SK-N-MC (cell line): ENCODE measurements at places on chromosomes 7 and 10.

GRCh38 chr10:107390563-107390962 lies 226.1 kb upstream of the SORCS1 start:
- DNase-seq = no peak

- no peak for DNase-seq
Observed at GRCh38 chr7:2040201-2040892, 192.4 kb downstream of the MAD1L1 start.

DNA sequence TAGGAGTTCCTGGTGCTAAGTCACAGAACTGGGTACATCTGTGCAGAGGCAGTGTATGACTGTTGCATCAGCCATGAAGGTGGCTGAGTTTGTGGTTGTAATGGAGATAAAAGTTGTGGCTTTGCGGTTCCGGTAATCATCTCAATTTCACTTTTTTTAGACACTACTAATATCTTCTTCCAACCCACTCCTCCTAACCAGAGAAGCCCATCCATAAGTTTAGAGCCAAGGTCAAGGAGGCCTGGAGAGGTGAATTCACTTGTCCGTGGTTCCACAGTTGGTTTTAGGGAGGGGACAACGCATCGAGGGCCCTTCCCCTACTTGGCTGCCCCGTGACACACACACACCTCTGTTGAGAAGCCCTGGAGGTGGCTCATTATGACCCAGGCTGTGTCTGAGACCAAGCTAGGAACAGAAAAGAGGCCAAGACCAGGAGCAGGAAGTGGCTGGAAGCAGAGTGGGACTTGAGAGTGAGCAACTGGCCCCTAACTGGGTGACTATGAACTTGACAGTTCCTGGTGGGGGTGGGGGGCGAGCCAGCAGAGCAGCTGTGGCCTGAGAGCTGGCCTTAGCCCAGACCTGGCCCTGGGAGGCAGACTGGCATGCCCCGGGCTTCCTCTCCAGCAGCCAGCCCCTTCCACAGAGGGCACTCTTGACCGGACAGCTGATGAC lies 66.8 kb upstream of the COL13A1 start:
- DNase-seq = no peak

DNA sequence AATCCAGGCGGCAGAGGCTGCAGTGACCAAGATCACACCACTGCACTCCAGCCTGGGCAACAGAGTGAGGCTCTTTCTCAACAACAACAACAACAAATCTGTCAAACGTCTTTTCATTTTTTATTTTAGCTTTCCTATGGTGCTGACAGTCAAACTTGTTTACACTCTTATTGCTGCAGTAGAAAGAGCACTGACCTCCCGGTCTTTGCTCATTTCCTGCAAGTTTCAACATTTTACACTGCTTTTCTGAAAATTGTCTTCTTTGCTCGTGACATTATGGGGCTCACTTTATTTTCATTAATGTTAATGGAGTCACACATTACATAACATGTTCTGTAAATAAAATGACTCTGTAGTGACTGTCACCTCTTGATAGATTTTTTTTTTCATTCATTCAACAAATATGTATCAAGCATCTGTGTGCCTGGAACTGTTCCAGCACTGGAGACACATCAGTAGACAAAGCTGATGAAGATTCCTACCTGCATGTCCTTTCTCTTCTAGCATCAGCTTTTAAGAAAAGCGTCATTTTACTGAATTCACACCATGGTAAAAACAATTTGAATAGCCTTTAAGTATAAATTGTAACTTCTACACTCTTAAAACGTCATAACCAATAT lies 277.3 kb downstream of the CELF2 start:
- no peak for DNase-seq

GRCh38 chr10:1416456-1417037 lies 320.8 kb downstream of the ADARB2 start:
- no peak for DNase-seq

DNA sequence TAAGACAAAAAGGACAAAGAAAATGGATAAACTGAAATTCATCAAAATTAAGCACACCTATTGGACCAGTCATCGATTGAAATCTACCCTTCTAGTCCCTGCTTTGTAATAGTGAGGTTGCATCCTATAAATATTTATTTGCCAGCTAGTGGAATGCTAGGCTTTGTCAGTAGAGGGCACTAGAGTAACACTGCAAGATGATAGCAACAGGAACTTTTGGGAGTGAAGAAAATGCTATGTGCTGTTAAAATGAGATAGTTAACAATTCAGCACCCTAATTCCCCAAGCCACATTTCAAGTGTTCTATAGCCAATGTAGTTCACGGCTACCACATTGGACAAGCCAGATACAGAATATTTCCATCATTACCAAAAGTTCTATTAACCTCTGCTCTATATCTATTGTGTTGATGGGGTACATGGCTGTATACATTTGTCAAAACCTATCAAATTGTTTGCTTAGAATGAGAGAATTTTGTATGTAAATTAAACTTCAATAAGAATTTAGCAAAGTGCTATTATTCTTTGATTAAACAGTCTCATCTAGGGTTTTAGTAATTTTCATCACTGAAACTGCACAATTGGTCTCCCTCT lies 69.8 kb downstream of the LSMEM1 start:
- peak; percentile 59 for DNase-seq

DNA sequence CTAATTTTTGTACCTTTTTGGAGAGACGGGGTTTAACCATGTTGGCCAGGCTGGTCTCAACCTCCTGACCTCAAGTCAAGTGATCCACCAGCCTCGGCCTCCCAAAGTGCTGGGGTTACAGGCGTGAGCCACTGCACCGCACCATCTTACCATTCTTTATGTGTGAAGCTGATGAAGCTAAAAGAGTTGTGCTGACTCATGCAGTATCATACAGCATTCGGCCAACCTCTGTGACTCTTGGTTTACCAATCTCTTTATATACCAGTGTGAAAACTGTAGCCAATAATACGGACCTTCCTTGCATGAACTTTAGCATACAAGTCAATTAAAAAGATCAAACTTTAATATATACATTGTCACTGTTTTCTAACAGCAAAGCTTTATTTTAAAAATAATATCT lies 878.2 kb upstream of the MBL2 start:
- no peak for DNase-seq

- no peak for DNase-seq
Observed at GRCh38 chr7:147775516-147776284, 814.9 kb upstream of the C7orf33 start.

- no peak for DNase-seq
Observed at GRCh38 chr7:127819975-127820731, 168.2 kb downstream of the SND1 start.

GRCh38 chr10:27525819-27526218 lies 21.7 kb downstream of the RAB18 start:
- no peak for DNase-seq

DNA sequence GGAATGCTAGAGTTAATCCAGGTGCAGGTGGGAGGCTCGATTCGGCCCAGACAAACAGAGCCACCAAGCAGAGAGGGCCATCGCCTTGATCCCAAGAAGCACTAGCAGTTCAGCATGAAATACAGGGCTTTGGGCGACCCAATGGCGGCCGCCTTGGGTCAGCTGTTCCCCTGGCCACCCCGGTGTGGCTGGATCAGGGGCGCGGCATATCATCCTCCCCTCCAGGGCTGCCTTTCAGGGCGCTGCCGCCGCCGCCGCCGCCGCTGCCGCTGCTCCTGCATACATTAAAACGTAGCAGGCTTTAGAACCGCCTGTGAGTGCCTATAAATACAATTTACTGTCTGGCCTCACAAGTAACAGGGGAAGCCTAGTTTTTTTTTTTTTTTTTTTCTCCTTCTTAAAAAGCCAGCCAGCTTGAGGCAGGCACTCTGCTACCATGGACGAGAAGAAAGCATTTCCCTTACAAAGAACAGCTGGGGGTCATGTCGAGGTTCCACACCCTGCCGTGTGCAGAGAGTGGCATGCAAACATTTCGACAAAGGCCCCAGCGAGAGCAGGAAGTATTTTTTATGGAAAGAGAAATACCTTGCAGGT lies 57.7 kb upstream of the EFCAB10 start:
- DNase-seq = no peak

- no peak for DNase-seq
Observed at GRCh38 chr7:114932991-114933390, 11.1 kb downstream of the MDFIC start.

DNA sequence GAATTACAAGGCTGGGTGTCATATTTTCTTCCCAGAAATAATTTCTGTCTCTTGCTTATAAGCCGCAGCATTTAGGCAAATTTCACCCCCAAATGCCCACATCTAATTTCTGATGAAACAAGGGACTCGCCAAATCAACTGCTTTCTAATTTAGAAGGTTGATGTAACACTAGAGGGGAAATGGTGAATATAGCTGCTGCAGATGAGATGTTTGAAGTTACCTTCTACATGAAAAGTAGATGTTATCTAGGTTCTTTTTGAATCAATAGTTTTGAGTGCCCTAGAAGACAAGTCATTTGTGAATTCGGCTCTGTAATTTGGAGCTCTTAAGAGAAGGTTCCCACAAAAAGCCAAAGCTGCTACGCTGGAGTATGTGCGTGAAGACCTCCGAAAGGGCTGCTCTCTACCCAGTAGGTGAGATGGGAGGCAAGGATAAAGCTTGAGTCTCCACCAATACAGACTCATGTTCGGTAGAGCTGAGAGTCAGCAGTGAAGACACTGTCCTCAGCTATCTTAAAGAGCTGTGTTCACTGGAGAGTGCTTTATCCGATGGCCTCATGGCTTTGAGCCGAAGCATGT lies 99.5 kb downstream of the FANK1 start:
- DNase-seq = no peak

DNA sequence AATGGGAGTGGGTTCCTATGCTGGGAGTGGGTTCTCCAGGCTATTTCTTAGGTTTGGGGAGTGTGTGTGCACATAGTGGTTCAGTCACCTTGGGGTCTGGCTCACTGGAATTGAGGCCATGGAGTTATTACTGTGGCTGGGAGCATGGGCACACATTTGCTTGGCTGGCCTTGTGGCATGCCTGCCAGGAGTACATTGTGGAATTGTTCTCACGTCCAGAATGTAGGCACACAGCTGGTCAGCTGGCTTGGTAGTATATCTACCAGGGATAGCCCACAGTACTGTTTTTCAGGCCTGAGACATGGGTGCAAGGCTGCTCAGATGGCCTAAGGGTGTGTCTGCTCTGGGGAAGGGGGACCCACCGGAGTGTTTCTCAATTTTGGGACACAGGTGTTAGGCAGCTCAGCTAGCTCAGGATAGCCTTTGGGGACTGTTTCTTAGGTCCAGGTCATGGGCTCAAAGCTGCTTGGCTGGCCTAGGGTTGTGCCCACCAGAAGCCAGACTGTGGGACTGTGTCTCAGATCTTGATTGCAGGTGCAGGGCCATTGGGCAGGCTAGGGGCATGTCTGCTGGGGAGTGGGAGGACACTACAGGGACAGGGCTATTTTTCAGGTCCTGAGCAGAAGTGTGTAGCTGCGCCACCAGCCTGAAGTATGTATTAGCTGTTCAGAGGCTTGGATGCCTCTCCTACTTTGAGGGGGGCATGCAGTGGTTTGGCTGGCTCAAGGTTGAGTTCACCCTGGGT lies 50.6 kb downstream of the TMEM168 start:
- DNase-seq = no peak

DNA sequence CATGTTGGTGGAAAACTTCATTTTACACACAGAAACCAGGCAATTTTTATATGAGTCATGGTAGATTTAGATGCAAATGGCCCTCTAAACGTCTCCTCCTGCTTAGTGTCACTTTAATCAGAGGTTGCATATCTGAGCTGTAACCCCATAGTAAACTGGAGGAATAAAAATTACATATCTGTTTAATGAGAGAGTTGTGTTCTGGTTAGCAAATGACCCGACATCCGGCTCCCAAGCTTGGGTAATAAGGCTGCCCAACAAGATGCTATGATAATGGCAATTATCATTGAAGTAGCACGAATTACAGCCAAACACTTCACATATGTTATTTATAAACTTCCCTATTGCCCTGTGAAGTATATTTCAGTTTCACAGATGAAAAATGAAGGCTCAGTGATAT lies 10.6 kb upstream of the ADAM12 start:
- DNase-seq = no peak

DNA sequence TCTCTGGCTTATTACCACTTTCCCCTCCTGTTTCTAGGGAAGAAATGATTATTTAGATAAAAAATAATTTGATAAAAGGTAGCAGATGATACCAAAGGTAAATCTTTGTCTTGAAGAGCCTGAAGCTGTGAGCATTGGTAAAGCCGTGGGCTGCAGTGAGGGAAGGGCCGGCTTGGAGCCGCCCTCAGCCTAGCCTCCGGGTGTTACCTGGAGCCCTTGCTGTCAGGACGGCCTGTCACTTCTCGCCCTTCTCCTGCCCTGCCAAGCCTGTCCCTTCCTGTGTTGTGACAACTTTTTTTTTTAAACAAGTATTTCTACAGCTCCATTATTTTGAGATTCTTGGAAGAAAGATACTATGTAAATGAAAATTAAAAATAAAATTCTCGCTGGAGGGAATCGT lies 7.0 kb downstream of the CUX1 start:
- no peak for DNase-seq

DNA sequence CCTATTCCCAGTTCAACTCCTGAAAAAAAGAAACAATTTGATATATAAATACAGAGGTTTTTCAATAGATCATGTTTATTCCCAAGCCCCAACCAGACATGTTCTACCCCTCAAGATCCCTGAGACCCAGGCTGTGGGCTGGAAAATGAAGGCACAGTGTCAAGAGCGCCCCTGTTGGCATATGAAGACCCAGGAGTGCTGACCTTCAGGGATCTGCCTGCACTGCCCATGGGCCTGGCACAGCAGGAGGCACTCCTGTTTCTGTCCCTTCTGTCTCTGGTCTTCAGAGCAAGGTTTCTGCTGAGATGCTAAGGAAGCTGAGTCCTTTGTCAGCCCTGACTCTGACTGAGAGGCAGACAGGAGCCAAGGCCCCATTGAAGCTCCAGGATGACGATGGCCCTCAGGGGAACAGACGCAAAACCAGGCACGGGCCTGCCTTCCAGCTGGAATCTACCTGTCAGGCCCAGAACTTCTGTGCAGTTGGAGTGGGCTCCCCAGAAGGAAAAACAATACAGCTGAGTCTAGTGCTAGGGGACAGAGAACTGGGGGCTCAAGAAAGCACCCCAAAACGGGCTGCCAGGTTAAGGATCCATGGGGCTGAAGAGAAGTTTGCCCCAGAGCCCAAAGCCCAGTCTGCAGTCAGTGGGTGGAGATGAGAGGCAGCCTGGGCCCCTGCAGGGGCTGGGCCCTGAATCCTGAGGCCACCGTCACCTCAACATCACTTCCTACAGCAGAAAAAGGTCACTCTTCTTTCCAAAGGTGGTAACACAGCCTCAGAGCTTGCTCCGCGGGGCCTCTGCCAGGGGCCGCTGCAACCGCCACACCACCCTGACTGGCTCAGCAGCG lies 6.7 kb upstream of the AIFM2 start:
- DNase-seq = no peak

- no peak for DNase-seq
Observed at GRCh38 chr7:108329514-108329913, 126.7 kb downstream of the NRCAM start.

GRCh38 chr7:35646289-35647023 lies 48.5 kb downstream of the HERPUD2 start:
- DNase-seq = peak; percentile 40

- no peak for DNase-seq
Observed at GRCh38 chr7:4013793-4014192, 668.3 kb upstream of the FOXK1 start.

DNA sequence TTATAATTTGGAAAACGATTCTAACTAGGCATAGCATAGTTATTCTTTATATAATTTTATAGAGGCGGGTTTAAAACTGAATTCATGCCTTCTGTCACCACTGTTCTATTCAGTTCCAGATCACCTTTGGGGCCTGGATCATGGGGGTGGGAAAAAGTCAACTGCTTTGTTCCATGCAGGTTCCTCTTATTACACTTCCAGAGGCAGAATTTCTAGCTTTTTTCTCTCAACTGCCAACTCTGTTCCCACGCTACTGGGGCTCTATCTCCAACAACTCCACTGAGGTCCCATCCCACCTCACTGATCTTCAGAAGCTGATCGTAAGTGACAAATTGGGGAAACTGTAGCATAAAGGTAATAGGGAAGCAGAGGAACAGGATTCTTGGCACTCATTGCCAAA lies 283.6 kb upstream of the IMMP2L start:
- DNase-seq = no peak
